ENCODE measurements at places on chromosomes 12 and 14.
A peak's percentile ranks its signal among the peaks of the same experiment; 100 is the strongest.

DNA sequence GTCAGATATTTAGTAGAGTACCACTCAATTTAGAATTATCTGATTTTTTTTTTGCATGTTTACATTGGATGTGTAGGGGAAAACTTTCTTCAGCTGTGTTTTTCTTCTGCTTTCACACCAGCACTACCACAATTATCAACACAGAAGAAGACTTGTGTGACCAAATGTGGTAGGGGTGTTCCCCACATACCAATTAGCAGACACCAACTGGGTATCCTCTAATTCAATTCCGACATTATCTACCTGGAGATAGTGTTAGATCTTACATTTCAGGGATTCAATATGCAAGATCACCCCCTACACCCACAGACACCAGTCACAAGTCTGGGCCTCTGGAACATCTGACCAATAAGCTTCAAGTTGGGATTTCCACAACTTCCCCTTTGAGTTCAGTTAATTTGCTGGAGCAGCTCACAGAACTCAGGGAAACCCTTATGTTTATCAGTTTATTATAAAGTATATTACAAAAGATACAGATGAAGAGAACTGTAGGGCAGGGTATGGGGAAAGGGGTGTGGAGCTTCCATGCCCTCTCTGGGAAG is 4.1 kb upstream of the KLRG1 start:
- DNase-seq = no peak

GRCh38 chr14:104072586-104072985 is 12.9 kb upstream of the ASPG start:
- DNase-seq = no peak

DNA sequence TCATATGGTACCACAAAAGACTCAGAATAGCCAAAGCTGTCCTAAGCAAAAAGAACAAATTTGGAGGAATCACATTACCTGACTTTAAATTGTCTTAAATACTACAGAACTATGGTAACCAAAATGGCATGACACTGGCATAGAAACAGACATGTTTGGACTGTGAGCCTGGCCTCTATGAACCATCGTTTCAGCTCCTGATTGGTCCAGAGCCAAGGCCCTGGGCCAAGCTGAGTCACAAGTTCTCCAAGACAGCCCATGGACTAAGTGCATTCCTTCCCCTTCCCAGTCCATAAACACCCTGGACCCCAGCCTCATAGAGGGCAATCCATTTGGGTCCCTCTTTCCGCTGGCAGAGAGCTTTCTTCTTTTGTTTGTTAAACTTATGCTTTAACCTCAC is 12.1 kb upstream of the PRR4 start:
- DNase-seq = no peak

DNA sequence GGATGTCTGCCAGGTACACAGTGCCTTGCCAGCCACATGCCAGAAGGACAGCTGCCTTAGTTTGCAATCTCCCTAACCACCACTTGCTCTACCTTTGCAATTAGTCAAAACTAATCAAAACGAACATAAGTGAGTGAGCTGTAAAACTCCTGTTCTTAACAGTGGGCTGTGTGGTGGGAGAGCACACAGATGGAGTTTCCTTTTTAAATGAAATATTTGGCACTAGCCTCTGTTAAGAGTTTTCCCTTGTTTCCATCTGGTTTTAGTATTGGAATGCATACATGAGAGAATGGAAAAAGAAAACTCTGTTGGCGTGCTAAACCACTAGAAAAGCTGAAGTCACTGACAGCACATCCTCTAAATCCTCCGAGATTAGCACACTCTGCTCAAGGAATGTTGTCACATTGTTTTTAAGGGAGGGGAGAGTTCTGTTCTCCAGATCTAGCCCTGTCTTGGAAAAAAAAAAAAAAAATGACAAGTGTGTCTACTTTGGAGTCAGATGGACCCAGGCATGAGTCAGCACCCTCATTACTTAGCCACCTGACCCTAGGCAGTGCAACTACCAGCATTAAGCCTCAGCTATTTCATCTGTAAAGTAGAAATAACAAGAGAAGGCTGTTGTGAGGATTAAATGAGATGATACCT is 83.9 kb downstream of the STXBP6 start:
- DNase-seq = no peak

DNA sequence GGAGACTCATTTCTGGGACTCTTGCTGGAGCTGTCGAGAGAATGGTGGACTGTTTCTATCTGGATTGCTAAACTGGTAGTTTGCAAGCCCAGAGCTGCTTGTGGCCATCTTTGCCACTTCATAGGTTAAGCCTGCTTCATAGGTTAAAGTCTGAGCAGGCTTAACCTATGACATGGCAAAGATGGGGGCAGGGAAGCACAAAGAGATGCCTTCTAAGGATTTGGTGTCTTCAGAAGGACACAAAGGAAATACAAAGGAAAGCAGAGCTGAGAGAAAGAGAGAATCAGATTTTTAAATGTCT is 78.4 kb upstream of the MAX start:
- no peak for DNase-seq

DNA sequence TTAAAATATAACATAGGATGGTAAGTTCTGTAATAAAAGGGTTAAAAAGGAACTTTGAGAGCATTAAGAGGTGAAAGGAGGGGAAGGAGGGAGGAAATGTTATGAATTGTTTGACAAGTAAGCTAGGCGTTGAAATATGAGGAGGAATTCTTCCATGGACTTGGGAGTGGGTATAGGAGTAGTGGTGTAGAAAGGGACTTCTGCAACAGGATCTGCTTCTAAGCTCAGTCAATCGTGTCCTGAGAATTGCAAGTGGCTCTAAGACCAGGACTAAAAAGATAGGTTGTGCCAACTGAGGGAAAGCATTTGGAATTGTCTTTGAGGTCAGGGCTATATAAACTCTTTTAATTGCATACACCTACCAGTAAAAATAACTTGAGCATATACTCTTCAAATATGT is 74.1 kb upstream of the SLC38A2 start:
- no peak for DNase-seq

DNA sequence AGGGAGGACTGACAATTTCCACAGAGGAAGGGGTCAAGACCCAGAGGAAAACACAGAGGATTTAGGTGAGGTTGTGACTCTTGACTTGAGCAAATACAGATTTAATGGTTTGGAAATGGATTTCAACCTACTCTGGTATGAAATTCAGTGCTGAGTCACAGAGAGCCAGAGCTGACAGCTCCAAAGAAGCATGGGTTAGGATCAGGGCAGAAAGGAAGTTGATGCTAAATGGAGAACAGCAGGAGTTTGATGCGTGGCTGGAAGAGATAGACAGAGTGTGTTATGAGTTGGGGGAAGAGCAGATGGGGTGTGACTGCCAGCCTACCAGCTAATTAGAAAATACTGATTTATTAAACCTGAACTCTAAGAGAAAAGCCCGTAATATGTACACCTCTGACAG is 272.6 kb downstream of the FOXG1 start:
- no peak for DNase-seq

DNA sequence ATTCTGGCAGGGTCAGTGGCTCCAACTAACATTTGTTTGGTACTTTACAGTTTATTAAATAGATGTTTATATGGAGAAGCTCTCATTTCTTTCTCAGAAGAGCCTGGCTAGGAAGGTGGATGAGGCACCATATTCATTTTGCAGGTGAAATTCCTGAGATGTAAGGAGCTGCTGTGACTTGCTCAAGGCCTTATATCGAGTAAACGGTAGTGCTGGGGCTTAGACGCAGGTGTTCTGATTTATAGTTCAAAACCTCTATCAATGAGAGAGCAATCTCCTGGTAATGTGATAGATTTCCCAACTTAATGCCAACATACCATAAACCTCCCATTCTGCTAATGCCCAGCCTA is 42.3 kb downstream of the DAD1 start:
- no peak for DNase-seq

GRCh38 chr14:99395909-99396530 is 84.6 kb downstream of the SETD3 start:
- peak; percentile 25 for DNase-seq

GRCh38 chr14:82536566-82536965 is 1002.9 kb upstream of the SEL1L start:
- DNase-seq = no peak

- no peak for DNase-seq
Observed at GRCh38 chr14:31388687-31389413, 31.5 kb downstream of the HEATR5A start.

DNA sequence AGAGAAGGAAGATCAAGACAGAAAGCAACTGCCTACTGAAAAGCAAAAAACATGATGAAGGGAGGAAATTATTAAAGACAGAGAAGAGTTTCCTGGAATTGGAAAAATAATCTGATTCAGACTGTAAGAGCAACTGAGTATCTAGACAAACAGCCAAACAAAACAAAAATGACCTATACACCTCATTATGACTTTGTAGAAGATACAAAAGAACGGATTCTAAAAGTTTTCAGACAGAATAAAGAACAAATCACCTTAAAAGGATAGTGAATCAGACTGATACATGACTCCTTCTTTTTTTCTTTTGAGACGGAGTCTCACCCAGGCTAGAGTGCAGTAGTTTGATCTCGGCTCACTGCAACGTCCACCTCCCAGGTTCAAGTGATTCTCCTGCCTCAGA is 10.4 kb downstream of the OSBPL8 start:
- no peak for DNase-seq

- DNase-seq = no peak
Observed at GRCh38 chr14:95024380-95024779, 132.9 kb downstream of the DICER1 start.

- no peak for DNase-seq
Observed at GRCh38 chr14:101239065-101239464, 322.2 kb upstream of the DIO3 start.

- no peak for DNase-seq
Observed at GRCh38 chr12:102423462-102423861, 56.9 kb downstream of the IGF1 start.

- no peak for DNase-seq
Observed at GRCh38 chr12:69833696-69834095, 8.7 kb downstream of the MYRFL start.

GRCh38 chr12:3236345-3237187 is 159.4 kb downstream of the TSPAN9 start:
- no peak for DNase-seq

- no peak for DNase-seq
Observed at GRCh38 chr12:57816855-57817151, 1.7 kb downstream of the AVIL start.

Measured in stimulated activated CD4-positive, alpha-beta T cell treated with anti-CD3 and anti-CD28 coated beads, Interleukin-1b, Interleukin-23, amount 100 ng/mL, for 4 hours (primary cell).